Foreskin fibroblast (primary cell): ENCODE measurements at places on chromosomes 11 and 22.

- DNase-seq, result no peak
Measured at GRCh38 chr22:30183861-30184278, 62.7 kb downstream of the LIF start.

GRCh38 chr11:72970557-72971118 lies 156.4 kb downstream of the ATG16L2 start:
- DNase-seq, result peak; percentile 51

- no peak for DNase-seq
Measured at GRCh38 chr11:105162506-105162905, 22.9 kb upstream of the CARD18 start.

GRCh38 chr11:102347462-102348370 lies 702 bp downstream of the BIRC2 start:
- DNase-seq, result peak; percentile 49

DNA sequence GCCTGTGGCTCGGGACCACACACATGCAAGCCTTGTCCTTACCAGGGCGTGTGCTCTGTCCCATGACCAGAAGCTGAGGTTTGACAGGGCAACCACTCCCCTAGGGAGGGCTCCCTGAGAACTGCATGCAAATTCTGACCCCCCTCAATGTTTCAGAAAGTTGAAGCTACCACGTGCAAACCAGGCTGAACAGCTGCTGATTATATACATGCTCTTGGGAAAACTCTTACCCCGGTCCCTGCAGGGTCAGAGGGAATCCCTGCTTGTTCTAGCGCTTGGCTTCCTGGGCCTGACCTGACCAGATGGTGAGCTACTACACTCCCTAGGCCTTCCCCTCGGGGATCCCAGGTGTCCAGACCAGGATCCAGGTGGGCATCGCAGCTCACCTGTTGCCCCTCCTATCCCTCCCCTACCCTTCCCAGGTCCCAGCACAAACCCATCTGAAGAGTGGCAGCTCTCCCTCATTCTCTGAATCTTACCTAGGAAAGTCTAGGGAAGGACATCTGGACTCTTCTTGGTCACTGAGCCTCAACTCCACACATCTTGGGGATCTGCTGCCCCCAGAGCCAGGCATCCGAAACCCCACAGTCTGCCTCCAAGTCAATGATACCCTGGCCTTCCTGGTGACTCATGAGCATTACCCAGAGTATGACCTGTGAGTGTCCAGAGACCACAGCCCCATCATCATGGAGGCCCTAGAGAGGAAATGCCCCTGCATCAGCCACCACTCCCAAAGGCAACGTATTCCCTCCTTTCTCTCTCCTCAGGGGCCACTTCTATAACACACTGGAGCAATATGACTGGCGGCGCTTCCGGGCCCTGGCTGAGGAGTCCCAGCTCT lies 61.5 kb downstream of the BTG4 start:
- no peak for DNase-seq
